ENCODE measurements at places on chromosomes 6 and 20.

DNA sequence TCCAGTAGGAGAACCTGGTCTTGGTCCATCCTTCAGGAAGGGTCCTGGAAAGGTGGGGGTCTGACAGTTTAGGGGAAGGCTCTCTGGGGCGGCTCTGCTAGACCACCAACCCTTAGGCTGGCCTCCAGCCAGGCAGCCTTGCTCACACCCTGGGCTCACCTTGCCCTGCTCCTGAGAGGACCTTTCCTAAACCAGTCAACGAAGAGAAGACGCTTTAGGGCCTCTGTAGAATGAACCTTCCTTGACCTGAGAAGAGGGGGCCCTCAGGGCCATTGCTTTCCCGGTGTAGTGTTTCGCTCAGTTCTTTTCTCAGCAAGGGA is 1.1 kb downstream of the CDC25B start:
- DNase-seq = no peak

GRCh38 chr6:142929751-142930358 is 15.1 kb downstream of the HIVEP2 start:
- DNase-seq = peak; percentile 51

DNA sequence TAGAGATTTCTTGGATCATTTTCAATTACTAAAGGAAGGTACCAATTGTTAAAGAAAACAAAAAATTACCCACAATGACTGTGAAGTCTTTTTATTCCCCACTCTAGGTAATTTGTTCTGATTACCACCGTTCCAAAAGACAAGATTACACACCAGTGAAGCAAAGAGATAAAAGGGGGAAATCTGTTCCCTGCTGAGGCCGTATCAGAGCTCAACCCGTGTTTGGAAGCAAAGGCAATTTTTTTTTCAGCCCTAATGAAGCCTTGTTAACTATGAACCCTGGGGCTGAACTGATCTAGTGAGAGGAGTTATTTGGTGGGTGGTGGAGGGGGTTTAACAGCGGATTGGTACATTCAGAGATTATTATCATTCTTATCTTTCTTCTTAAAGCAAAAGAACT is 128.5 kb downstream of the ALDH8A1 start:
- no peak for DNase-seq

GRCh38 chr6:157536223-157536545 is 155.2 kb downstream of the ZDHHC14 start:
- DNase-seq = no peak

GRCh38 chr6:136290410-136291010 is 864 bp upstream of the BCLAF1 start:
- peak; percentile 17 for DNase-seq

DNA sequence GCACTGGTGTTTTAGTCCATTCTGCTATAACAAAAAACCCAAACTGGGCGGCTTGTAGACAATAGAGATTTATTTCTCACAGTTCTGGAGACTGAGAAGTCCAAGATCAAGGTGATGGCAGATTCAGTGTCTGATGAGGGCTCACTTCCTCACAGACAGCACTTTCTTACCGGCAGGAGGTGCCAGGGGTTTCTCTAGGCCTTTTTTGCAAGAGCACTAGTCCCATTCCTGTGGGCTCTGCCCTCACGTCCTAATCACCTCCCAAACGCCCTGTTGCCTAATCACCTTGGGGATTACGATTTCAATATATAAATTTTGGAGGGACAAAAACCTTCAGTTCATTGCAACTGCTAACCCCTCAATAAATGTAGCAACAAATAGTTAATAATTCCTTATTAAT is 140.0 kb upstream of the SGK1 start:
- no peak for DNase-seq

DNA sequence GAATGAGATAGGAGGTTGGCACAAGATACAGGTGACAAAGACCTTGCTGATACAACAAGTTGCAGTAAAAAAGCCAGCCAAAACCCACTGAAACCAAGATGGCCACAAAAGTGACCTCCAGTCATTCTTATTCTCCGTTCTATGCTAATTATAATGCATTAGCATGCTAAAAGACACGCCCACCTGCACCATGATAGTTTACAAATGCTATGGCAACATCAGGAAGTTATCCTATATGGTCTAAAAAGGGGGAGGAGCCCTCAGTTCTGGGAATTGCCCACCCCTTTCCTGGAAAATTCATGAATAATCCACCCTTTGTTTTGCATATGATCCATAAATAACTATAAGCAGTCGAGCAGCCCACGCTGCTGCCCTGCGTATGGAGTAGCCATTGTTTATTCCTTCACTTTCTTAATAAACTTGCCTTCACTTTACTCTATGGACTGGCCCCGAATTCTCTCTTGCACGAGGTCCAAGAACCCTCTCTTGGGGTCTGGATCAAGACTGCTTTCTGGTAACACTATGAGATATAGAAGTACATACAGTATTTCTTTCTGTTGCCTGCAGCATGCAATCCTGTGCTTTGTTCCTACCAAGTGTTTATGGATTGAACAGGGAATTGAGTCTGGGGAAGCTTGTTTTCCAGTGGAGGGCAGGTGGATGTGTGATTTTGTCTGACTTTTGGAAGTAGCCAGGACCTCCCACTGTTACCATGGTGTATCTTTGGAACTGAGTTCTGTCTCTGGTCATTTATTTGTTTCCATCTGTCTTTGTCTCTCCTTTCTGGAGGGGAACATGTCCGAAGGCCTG is 72.0 kb upstream of the TGM3 start:
- DNase-seq = no peak

DNA sequence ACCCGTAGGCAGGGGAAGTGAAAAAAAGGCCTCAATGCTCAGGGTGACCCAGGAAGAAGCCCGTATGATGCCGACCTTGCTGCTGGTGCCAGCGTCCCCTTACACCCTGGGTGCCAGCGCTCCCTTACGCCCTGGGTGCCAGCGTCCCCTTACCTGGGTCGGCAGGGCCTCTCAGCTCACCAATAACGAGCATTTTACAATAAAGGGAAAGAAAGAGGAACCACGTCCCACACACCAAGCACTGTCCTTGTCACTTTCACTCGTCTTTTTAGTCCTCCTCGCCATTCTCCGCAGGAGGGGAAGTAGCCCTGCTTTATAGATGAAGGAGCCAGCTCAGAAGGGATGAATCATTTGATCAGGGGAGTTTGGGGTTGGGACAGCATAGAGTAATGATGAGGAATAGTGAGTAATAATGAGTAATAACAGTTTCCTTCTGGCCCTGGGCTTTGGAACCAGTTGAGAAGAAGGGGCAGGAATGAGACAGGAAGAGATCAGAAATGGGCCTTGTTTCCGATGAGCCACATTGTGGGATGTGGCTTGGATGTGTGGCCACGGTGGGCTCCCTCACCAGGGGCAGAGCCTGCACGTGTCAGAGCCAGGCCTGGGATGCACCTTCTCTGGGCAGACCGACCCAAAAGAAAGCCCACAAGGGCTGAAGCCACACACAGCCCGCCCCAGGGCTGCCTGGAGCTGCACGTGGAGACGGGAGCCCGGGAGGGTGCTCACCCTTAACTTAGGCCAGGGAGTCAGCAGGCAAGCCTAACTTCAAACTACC is 75.7 kb downstream of the SYNJ2 start:
- no peak for DNase-seq

DNA sequence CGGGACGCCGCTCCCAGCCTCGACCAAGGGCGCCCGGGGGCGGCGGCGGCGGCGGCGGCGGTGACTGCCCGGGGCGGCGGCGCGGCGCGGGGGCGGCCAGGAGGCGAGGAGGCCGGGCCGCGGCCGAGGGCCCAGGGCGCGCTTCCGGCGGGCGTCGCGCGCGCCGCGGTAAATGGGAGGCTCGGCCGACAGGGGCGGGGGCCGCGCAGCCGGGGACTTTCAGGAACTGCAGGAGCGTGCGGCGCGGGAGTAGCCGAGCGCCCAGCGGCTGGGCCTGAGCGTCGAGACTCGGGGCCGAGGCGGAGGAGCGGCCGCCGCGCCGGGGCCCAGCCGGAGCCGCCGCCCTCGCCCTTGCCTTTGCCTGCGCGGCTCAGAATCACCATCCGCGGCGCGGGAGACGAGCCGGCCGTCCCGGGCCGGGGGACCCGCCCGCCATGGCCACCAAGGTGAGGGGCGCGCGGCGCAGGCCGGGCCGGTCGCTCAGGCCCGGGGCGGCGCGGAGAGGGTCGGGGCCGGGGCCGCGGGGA is at the start of gene SNX9:
SNX9 (plus strand) TSS at position 246 of the 527 bp plus-strand sequence; CDS start at position 435, 189 bp downstream.
- DNase-seq = peak; percentile 39

- DNase-seq = peak; percentile 96
Measured at GRCh38 chr6:26045065-26045927, 41.9 kb upstream of the HFE start.

GRCh38 chr20:13229538-13229937 is 8.5 kb downstream of the ISM1 start:
- DNase-seq = no peak

DNA sequence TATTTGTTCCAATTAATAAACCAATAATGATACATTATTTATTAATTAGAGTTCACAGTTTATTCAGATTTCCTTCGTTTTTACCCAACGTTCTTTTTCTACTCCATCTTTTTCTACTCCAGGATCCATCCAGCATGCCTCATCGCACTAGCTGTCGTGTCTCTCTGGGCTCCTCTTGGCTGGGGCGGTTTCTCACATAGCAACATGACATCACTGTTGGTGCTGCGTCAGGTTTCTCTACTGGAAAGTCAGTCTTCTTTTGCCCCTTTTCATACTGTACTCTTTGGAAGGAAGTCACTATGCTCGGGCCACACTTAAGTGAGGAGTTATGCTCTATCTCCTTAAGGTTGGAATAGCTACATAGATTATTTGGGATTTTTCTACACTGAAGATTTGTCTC is 13.7 kb upstream of the SOX12 start:
- DNase-seq = no peak

GRCh38 chr20:7358670-7359069 is 581.6 kb downstream of the HAO1 start:
- no peak for DNase-seq

DNA sequence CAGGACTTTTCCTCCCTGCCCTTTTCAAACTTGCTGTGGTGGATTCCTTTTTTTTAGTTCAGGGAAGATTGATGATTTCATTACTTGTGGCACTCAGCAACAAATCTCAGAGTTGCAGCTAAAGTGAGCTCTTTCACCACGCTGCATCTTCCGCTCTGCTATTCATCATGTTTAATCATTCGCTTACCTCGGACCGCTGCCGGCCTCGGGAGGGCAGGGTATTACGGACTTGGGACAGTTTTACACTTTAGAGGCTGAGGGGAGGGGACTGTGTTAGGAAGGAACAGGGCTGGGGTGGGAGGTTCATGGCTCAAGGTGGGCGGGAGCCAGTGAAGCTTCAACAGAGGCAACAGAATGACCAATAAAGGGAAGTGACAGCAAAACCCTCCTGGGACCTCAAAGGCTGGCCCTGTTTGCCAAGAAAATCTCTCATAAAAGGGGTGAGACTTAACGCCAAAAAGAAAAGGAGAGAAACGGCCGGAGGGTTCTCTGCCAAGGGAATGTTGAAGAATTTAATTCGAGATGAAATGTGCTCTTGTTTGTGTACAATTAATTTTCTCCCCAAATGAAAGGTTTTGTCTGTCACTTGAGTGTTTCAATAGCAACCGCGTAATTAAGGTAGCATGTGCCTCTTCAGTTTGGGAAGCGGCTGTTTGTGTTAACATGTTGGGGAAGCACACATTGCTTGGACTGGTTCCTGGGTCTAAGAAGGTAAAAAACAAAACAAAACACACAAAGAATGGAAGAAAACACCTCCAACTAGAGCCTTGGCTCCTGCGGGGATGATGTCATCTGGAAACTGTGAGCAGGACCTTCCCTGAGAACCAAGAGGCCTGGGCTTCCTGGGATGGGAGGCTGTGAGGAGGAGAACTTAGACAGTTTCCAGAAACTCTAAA is 72.5 kb upstream of the SULF2 start:
- DNase-seq = no peak

DNA sequence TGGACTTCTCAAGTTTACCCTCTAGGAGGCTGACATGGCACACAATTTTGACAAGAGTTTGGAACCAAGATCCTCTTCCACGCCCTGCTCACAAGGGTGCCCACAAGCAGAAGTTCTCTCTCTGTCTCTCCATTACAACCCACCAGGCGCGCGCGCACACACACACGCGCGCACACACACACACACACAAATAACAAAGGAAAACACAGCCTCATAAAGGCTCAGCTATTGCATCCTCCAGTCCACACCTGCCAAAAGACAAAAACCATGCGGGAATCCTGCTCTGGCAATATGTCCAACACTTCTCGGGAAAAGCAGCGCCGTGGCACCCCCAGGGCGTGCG is 870 bp downstream of the PAK5 start:
- no peak for DNase-seq

DNA sequence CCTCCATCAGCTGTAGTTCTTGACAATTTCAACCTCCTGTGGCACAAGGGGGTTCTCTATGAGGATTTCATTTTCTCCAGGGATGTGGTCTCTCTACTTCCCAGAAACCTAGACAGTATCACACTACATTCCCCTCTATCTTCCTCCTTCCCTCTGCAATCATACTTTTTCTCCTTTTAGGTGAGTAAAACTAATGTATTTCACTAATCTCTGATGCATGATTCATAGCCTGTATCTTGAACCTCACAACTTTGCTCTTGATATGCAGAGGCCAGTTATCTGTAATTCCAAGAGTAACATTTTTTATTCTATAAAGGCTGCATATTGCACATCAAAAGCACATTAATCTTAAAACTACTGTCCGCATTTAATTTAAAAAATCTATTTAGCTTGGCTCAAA is 449.6 kb downstream of the RFPL4B start:
- DNase-seq = no peak

DNA sequence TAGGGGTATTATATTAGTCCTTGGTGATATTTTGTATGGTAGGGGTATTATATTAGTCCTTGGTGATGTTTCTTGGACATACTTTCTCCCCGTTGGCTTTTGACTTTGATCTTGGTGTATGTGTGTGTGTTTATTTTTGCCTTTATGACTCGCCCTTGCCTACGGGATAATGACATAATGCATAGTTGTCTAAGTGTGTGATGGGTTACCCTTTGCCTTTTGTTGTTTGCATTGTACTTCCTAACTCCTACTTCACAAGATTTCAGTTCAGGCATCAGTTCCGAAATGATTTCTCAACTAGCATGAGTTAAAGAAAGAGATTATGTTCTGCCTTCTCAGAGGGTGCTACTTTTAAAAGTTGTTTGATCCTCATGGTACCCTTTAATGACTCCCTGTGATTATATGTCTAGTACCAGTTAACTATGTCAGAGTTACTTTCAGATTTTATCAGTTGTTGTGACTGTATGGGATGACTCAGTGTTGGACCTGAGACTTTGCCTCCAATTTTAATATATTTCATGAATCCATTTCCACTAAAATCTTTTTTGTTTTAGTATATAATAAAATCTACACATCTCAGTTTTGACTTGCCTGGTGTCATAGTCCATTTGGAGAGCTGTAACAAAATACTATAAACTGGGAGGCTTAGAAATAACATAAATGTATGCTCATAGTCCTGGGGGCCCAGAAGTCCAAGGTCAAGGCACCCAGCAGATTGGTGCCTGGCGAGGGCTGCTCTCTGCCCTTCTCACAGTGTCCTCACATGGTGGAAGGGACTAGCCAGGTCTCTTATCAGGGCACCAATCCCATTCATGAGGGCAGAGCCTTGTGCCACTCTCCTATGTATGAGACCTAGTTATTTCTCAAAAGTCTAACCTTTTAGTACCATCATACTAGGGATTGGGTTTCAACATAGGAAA is 34.1 kb downstream of the CDYL start:
- no peak for DNase-seq
